Lung microvascular endothelial cell (primary cell): ENCODE measurements at places on chromosomes 13 and 19.

GRCh38 chr19:45191375-45191774 lies 12.8 kb downstream of the BLOC1S3 start:
- no peak for DNase-seq

DNA sequence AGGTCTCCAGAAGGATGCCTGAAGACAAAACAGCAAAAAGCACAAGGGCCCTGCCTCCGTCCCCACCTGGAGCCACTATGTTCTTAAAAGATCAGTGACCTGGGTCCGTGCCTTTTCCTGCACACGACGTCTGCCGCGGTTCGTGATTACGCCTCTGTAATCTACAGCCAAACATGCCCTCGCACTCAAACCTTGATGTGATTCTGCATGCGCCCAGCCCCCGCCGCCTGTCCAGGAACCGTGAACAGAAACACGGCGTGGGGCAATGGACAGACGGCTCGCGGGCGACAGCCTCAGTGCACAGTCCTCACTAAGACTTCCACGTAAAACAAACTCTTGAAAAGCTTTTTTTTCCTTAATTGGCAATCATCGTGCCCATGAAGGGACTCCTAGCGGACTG lies 15.5 kb downstream of the C13orf46 start:
- no peak for DNase-seq

DNA sequence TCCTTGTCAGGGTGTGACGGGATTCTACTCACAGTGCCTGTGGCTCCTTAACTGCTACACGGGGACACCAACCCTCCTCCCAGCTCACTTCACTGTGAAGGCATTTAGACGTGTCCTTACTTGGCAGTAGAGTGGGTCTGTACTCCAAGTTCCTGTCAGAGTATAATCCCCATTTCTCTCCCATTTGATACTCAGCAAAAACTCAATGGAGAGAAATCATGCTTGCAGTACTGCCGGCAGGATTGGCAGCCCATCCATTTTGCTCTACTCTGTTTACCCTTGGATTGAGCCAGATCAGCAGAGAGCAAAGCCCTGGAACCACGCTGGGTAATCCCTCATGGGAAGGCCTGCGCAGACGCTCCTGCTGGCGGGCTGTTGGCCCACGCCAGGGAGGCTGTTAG lies 28.9 kb downstream of the ARL11 start:
- DNase-seq = no peak

DNA sequence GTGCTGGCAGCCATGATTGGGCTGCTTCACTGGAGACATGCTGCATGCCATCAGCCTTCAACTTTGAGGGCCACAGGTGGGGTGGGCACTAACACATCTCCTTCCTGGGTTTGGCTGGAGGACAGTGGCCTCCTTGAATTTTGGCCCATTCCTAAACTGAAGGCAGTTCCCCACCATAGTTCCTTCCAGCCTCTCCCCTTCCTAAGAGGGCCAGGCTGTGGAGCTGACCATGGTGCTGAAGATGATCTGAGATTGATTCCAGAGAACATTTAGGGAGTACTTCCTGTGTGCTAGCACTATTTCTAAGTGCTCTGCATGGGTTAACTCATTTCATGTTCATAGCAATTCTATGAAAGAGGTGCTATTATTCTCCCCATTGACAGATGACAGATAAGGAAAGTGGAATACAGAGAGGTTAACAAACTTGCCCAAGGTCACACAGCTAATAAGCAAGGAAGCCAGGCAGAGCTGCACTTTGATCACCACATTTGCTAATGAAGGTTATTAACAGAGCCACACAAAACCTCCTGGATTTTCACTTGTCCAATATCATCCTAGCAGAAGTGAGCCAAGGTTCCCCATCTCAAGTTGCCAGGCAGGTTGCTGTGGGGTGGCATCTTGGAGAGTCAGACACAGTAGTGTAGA lies 175.3 kb downstream of the ZIC5 start:
- peak; percentile 36 for DNase-seq

GRCh38 chr19:48310227-48310626 lies 15.1 kb upstream of the EMP3 start:
- DNase-seq = peak; percentile 68

DNA sequence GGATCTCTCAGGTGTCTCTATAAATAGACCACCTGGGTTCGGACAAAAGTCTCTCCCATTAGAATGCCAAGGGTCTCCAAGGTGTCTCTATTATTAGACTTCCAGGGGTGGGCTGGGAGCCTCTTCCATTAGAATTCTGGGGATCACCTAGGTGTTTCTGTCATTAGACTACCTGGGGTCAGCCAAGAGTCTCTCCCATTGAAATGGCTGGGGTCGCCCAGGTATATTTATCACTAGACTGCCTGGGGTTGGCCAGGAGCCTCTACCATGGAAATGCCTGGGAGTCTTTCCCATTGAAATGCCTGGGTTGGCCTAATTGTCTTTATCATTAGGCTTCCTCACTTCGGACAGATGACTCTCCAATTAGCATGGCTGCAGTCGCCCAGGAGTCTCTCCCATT lies 1565.5 kb downstream of the UQCRFS1 start:
- DNase-seq = no peak

- no peak for DNase-seq
Observed at GRCh38 chr19:13299838-13300237, 149.6 kb downstream of the IER2 start.

- no peak for DNase-seq
Observed at GRCh38 chr13:56189439-56189838, 951.3 kb upstream of the PRR20A start.

GRCh38 chr13:102325321-102325720 lies 76.5 kb downstream of the FGF14 start:
- DNase-seq = no peak

GRCh38 chr19:33794683-33795369 lies 1.8 kb upstream of the KCTD15 start:
- DNase-seq = no peak

DNA sequence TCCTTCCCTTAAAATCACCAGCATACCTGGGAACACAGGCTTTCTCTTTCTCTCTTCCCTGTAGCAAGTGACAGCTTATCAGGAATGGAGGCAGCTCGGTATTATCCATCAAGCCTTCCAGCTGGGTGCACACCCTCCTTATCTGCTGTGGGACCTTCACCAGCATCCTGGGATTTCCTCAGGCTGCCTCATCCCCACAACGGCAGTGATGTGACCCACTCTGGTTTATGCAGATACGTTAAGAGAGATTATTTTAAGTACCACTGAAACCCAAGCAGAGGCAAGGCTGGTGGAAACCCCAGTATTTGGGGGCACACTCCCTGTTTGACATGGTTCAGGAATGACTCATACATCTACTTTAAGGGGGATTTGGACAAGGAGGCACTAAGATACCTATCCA lies 192.1 kb downstream of the TM9SF2 start:
- DNase-seq = no peak

DNA sequence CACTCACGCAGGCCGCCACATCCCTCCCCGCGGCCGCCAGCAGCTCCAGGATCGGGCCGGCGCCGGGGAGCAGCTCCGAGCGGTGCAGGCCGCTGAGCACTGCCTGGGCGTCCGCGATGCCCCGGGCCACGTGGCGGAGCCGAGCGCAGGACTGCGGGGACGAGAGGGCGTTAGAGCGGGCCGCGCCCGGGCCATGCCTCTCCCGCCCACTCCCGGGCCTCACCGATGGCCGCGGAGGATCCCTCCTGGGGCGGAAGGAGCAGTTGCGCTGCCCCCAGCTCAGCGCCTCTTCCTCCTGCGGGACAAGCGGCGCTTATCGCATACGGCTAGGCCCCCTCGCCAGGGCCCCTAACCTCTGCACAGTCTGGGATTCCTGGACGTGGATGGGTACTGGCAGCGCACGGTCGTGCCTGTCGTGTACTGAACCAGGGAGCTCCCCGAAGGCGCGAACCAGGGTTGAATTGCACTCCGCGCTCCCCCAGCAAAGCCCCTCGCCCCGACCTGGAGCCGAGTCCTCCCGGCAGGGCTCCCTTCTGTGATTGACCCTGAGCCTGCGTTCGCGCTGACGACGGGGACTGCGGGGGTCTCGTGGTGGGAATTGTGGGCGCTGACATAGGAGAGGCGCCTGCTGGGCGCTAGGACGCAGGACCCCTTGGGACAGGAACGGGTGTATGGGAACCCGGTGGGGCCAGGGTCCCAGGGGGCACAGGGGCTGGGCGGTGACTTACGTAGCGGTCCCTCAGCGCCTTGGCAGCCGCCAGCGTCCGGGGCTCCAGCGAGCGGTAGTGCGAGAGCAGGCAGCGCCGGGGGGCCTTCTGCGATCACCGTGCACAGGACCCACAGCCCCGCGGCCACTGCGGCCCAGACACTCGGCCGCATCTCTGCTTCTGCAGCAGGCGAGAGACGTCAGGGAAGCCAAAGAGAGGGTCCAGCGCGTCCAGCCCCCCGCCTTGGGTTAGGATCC lies 673 bp downstream of the IFNL4 start:
- no peak for DNase-seq

GRCh38 chr19:27860309-27860934 lies 1352.5 kb downstream of the UQCRFS1 start:
- no peak for DNase-seq

- peak; percentile 75 for DNase-seq
Observed at GRCh38 chr13:43316946-43317353, 293.6 kb downstream of the DNAJC15 start.

DNA sequence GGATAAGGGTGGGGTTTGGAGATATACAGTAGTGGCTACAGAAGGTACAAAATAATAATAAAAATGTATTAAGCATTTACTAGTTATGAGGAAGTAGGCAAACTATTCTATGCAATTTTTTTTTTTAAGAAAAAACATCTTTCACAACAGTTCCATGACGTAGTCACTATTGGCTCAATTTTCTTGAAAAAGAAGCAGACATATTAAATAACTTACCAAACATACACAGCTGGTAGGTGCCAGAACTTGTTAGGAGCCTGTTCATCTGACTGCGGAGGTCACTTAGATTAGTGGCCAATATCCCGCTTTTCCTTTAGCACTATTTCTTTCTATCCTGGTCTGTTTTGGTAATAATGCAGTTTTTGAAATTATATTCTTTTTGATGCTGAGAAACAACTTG lies 593.5 kb downstream of the KCTD12 start:
- no peak for DNase-seq

DNA sequence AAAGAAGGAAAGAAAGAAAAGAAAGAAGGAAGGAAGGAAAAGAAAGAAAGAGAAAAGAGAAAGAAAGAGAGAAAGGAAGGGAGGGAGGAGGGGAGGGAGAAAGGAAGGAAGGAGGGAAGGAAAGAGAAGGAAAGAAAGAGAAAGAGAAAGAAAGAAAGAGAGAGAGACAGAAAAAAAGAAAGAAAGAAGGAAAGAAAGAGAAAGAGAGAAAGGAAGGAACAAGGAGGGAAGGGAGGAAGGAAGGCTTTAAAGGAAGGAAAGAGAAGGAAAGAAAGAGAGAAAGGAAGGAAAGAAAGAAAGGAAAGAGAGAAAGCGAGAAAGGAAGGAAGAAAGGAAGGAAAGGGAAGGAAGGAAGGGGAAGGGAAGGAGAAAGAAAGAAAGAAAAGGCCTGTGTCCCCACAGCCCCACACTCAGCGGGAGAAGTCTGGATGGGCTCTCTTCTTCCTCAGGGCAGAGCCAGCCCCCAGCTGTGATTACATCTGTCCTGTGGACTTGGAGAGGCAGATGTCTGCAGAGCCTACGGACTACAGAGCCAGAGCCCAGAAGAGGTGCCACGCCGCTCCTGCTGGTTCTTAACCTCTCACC lies 9.6 kb downstream of the PTPRH start:
- no peak for DNase-seq

DNA sequence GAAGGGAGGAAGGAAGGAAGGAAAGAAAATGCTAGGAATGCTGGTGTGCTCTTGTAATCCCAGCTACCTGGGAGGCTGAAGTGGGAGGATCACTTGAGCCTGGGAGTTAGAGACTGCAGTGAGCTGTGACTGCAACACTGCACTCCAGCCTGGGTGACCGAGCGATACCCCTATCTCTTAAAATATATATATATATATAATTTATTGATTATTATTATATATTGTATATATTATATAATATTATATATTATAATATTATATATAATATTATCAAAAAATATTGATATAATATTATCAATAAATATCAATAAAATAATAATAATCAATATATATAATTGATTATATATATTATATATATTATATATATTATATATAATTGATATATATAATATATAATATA lies 8.6 kb upstream of the ADGRL1 start:
- DNase-seq = no peak

DNA sequence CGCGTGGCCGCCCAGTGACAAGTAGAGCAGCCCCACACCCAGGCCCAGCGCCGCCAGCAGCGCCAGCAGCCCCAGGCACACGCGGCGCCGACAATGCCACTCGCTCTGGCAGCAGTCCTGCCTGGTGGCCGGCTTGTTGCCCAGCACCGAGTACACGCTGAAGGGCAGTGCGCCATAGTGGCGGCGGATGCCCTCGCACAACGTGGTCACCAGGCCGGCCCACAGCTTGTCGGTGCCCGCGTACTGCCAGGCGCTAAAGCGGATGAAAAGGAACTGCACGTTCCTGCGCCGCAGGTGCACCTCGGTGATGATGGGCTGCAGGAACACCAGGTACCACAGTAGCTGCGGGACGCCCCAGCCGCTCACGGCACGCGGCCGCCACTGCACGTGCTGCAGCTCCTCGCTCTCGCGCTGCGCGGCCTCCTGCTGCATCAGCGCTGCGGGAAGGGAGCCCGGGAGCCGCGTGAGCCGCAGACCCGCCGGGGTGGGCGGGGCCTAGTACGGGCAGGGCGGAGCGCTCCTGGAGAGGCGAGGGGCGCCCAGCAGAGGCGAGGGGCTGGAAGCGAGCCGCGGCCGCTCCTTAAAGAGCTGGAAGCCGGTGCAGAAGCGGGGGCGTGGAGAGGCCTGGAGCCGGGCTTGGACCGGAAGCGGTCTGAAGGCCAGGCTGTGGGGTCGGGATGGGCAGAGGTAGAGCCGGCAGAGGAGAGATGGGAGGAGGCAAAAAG lies 7.3 kb downstream of the NKPD1 start:
- peak; percentile 24 for DNase-seq

DNA sequence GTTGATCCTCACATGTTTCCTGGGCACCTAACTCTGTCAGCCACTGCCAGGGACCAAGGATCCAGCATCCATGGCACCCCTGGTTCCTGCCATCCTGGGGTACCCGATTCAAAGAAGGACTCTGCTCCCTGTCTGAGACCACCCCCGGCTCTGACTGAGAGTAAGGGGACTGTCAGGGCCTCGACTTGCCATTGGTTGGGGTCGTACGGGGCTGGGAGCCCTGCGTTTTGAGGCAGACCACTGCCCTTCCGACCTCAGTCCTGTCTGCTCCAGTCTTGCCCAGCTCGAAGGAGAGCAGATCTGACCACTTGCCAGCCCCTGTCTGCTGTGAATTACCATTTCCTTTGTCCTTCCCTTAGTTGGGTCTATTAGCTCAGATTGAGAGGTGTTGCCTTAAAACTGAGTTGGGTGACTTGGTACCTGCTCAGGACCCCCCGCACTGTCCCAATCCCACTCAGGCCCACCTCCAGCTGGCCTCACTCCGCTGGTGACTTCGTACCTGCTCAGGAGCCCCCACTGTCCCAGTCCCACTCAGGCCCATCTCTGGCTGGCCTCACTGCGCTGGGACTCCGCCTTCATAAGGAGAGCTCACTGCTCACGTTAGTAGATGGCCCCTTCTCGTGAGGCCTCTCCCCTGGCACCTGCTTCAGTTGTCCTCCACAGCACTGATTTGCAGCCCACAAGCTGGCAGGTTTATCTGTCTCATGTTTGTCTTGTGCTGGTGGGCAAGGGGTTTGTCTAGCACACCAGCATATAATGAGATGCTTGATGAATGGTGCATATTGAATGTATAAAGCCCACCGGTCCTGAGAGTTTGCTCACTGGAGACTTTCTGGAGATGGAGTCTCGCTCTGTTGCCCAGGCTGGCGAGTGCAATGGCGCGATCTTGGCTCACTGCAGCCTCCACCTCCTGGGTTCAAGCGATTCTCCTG lies 3.9 kb downstream of the RPL28 start:
- DNase-seq = no peak

- no peak for DNase-seq
Observed at GRCh38 chr19:55642153-55643002, 1.1 kb upstream of the ZNF581 start.
